ENCODE measurements at places on chromosomes 11 and 22. TPM values are rescaled to one million over a fixed set of nuclear protein-coding genes. Genes with fewer than 3 reads are reported as not detected.

- DNase-seq, result no peak
These were observed 20.0 kb upstream of the TOP3B start for GRCh38 chr22:22002526-22003055.

DNA sequence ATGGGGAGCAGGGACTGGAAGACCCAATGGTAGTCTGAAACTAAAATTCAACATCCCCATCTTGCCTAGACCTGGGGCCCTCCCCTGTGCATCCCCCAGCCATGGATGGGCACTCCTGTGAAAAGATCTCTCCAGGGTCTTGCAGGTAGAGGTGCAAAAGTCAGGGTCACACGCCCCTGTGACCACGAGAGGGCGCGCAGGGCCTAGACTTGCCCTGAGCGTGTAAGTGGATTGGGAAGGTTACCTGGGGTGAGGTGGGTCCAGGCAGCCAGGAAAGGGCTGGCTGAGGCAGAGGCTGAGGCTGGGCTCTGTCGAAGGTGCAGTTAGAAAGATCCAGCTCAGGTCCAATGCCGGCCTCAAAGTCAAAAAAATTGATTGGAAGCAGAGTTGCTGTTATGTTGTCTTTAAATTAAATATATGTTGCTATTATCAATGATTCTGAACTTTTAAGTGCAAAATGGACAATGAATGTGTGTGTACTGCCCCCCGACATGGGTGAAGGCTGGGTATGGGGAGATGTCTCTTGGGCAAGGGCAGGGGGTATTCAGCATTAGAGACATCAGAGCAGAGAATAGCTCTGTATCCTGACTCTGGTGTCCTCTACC lies 4.8 kb upstream of the POU2F3 start:
- no peak for DNase-seq

DNA sequence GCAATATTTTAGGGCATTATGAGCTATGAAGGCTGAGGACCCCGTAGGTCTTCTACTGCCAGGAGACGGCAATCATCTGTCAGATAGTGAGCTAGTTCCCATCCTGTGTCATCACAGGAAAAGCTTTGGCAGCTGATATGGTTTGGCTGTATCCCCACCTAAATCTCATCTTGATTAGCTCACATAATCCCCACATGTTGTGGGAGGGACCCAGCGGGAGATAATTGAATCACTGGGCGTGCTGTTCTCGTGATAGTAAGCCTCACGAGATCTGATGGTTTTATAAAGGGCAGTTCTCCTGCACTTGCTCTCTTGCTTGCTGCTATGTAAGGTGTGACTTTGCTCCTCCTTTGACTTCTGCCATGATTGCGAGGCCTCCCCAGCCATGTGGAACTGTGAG lies 18.1 kb downstream of the CSRP3 start:
- no peak for DNase-seq

GRCh38 chr11:62646825-62647608 lies 604 bp upstream of the GANAB start:
- DNase-seq, result peak; percentile 54

GRCh38 chr22:24763872-24764485 lies 10.5 kb downstream of the PIWIL3 start:
- no peak for DNase-seq

- no peak for DNase-seq
These were observed 25.7 kb upstream of the LRRC55 start for GRCh38 chr11:57155838-57156607.

- DNase-seq, result no peak
These were observed 7.5 kb downstream of the NARS2 start for GRCh38 chr11:78567209-78567608.

DNA sequence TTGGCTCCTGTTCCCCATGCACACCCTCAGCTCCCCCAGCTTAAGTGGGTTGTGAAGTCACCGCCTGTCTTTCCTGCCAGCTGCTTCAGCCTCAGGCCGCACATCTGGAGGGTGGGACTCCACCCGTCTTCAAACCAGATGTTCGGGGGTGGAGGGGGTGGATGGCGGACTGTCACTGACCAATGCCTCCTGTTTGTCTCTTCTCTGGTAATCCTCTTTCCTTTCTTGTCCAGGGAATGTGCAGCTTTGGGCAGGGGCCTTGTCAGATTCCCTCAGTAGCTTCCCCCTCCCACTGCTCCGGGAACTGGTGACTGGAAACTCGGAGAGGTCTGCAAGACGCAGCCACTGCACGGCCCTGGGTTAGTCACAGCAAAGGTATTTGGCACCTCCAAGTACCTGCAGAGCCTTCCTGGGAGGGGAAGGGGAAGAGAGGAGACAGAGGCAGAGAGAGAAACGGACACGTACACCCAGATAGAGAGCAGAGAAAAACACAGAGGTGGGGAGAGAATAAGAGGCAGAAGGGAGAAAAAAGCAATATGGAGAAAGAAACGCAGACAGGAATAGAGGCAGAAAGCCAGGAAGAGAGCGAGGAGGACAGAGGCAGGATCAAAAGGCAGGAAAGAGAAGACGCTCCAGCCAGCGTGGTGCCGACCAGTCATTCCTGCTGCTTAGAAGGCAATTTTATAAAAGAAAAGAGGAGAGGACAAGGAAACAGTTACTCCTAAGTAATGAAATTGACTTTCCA lies 56.1 kb upstream of the TIMP3 start:
- no peak for DNase-seq

Gene TRPC6
- total RNA-seq, result 0.94 TPM

Gene HMOX1
- total RNA-seq, result 49.5 TPM
